ENCODE measurements at places on chromosomes 2 and 18. TPM values are rescaled to one million over a fixed set of nuclear protein-coding genes. Genes with fewer than 3 reads are reported as not detected.

Gene IL1B
- 279 TPM for total RNA-seq

Gene CHRNG
- total RNA-seq, result not detected

DNA sequence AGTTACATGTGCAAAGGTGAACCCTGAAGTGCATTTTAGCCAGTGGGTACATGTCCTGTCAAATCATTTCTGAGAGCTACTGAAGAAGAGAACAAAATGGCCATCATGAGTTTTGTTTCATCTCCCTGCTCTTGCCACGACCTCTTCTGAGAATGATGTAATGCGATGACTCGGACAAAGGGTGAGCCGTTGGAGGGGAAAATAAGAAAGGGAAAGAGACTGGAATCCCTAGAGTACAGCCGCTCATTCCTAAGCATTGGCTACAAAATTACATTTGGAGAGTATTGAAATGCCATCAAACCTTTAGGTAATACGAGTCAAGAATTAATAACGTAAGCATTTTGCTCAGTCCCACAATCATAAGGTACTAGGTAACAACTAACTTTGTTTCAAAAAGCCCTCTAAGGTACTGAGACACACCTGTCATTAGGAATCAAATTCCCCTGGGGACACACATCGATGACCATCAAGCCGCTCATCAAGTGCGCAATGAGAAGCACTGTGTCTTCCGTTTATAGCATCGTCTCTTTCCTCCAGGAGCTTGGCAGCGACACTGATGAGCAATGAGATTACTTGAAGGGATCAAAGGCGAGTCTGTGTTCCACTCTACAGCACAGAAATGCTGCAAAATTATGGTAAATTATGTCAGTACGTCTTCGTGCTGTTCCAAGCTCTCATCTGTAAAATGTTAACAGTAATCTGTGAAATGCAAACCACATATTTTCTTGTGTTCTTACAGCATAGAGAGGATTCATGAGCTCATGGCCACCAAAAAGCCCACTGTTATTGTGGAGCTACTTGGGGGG lies 97.3 kb upstream of the PIEZO2 start:
- DNase-seq, result no peak

DNA sequence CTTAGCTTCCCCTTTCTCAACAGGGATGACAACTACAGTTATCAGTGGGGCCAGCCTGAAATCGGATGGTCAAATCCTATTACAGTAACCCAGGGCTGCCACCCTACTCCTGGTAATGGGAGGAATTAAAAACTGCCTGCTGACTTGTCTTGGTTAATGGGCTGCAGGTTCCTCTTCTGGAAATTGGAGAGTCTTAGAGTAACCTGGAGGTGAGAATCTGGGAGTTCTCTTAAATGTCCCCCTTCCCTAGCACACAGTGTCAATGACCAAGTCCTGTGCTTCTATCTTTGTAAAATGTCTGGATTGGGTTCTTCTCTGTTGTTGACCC lies 113.1 kb downstream of the DDX1 start:
- no peak for DNase-seq

- no peak for DNase-seq
Measured at GRCh38 chr2:37766106-37766505, 94.7 kb upstream of the CDC42EP3 start.

DNA sequence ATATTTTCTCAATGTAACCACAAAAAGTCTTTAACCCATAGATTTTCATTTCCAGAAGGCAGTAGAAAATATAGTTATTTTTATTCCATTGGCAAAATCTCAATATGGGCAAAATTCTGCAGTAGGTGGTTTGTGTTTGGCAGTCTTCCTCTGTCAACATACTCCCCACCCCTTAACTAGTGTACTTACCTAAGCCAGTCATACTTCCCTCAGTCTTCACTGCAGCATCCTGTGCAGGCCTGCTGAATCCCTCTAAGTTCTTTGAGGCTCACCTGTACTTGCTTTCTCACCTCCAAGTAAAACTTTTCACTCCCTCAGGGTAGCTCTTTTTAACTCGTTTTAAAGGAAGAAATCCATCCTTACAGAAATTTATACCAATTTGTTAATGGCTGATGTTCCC lies 6.8 kb downstream of the CARF start:
- DNase-seq, result no peak

GRCh38 chr2:35946478-35946877 lies 409.1 kb upstream of the CRIM1 start:
- no peak for DNase-seq

Gene RAD51AP2
- total RNA-seq, result not detected

- DNase-seq, result no peak
Measured at GRCh38 chr2:220660277-220661145, 911.6 kb downstream of the EPHA4 start.

Measured in hematopoietic multipotent progenitor cell (in vitro differentiated cells).